ENCODE measurements at places on chromosomes 1 and 21.

- DNase-seq = no peak
Measured at GRCh38 chr21:43021191-43021590, 46.8 kb downstream of the PKNOX1 start.

DNA sequence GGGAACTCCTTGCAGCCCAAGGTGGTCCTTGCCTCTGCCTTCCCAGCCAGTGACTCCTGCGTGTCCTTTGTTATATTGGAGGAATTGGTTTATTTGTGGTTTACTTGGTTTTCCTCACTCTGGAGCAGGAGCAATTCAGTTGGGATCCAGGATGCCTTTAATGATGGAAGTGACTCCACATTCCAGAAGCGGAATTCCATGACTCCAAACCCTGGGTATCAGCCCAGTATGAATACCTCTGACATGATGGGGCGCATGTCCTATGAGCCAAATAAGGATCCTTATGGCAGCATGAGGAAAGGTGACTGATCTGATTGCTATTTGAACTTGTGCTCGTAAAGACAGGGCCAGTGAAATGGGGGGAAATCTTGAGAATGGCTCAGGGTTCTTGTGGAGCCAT is 15.1 kb upstream of the PIGV start:
- DNase-seq = no peak

GRCh38 chr1:21126324-21126723 is 50.4 kb downstream of the EIF4G3 start:
- DNase-seq = no peak

- no peak for DNase-seq
Measured at GRCh38 chr1:153790966-153791647, 15.9 kb downstream of the SLC27A3 start.

GRCh38 chr21:31343680-31344480 is at the start of gene TIAM1:
Gene TIAM1, minus strand, starts transcription at chr21:31344261. Its CDS starts 77,289 bp downstream, at chr21:31266972.
- DNase-seq = peak; percentile 79

DNA sequence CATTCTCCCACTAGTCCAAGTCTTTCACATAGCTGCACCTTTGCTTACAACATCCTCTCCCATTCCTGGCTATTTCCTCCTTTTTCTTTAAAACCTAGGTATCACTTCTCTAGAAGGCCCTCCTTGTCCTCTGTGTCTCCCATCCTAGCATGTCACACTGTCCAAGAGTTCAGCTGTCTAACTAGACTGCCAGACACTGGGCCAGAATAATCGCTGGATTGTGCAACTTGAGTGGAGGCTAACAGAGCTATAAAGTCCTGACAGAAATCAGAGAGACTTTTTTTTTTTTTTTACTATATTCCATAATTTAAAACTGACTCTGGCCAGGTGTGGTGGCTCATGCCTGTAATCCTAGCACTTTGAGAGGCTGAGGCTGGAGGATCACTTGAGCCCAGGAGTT is 4.2 kb upstream of the ANGPTL7 start:
- no peak for DNase-seq

DNA sequence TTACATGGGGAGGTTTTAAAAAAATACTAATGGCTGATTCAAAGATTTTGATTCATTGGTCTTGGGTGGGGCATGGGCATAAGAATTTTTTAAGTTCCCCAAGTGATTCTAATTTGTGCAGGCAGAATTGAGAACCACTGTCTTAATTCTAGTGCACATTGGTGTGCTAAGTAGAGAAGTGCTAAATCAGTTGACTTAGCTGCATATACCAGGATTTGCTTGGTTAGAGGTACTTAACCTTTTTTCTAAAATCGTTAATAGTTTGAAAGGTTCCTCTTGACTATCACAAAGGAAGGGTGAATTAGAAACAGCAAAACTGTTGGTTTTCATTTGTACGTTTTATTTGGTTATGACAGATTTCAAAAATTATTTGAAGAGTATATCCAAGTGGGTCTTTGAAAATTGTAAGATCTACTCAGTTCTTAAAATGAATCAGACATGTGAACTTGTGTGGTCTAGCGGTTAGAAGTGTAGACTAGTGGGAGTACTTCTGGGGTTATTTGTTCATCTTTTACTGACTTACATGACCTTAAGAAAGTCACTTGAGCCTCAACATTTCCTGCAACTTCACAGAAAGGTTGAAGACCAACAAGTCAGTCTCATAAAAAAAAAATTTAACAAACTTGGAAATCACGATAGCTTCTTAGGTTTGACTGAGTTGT is 66.7 kb downstream of the RPAP2 start:
- no peak for DNase-seq

- DNase-seq = no peak
Measured at GRCh38 chr1:228016653-228017355, 10.0 kb downstream of the WNT3A start.
